CD4-positive, alpha-beta T cell treated with Interleukin-12 subunit alpha and Interleukin-12 subunit beta, for 1 hour (primary cell): ENCODE measurements at places on chromosomes 2 and 18.

- no peak for DNase-seq
These were observed 819 bp downstream of the GRHL1 start for GRCh38 chr2:9952286-9952737.

DNA sequence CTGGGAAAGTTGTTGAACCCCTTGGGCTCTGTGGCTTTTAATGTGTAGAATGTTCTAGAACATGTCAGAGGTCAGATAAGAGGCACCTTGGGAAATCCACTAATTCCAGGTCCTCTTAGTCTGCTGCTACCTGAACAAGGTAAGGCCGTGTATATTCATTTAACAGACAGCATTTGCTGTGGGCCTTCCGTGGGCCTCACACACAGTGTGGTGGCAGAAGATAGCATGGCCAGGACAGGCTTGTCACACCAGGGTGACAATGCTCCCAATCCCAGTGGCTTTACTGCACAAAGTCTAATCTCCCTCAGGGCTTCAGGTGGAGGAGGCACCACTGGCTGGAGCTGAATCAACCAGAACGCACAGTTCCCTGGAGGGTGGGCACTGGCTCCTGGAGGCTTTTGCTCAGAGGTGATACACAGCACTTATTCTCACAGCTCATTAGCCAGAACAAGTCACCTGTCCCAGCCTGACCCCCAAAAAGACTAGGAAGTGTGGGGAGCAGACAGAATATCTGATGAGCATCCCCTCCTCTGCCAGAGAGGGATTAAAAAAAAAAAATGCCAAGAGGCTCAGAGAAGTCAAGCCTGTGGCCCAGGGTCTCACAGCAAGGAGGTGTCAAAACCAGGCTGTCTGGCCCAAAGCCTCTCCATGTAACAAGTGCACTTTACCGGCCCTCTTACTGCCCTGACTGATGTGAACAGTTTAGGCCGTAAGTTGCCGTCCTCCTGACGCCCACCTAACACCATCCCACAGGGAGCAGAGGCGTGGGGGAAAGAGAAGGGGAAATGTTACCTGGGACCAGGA, 216.9 kb upstream of the RAB6C start:
- DNase-seq = no peak

- no peak for DNase-seq
These were observed 255.4 kb downstream of the NDUFA10 start for GRCh38 chr2:239769554-239770245.

DNA sequence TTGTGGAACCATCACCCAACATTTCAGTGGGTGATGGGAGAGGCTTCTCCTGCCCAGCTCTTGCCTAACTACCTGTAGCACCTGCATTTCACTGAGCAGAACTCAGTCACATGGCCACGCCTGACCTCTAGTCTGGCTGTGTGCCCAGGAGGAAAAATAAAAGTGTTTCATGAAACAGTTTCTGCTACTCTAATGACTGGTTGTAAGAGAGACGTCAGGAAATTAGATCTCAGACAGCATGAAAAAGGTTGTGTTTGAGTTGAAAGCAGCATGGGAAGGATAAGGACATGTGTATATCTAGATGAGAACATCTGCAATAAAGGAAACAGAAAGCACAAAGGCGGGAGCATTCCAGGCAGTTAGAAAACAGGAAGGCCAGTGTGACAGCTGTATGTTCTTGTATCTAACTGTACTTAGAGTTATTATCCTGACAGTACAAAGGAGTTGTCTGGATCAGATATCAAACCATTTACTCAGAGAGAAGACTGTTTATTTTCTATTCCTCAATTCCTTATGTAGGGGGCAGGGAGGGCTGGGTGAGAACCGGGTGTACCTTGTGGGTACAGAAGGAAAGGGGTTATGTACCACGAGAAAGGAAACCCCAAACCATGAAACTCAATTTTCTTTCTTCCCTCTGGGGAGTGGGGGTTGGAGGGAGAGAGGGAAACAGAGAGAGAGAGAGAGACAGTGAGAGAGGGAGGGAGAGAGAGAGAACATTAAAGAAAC, 307.4 kb upstream of the VWC2L start:
- DNase-seq = no peak

GRCh38 chr2:212777020-212777491, 238.5 kb upstream of the ERBB4 start:
- DNase-seq = peak; percentile 29

- DNase-seq = no peak
These were observed 89.4 kb downstream of the SCN3A start for GRCh38 chr2:165114346-165114939.

DNA sequence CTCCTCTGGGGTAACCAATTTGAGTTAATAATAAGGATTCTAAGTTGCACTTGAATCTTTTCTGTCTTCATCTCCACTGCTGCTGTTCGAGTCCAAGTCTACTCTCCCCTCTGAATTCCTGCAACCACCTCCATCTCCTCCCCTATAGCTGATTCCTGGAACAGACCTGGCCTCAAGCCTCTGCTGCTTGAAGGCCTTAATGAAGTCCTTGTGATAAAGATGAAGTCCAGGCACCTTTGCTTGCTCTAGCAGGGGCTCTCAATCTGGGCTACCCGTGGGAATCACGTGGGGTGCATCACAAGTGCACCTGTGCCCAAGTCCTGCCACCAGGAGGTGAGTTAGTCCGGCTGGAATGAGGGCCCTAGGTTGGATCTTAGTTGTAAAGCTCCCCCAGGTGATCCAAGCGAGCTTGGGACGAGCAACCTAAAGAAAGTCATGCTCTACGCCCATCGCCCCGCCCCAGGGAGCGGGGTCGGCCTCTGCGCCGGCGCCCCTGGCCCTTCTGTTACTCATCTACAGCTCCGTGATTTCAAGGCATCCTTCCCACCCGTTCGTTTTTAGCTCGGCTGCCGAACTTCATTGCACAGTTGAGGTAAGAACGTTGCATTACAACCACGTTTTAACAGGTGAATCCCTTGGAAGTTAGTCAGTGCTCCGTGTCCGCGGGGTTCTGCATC, 905 bp upstream of the IAH1 start:
- DNase-seq = peak; percentile 33

DNA sequence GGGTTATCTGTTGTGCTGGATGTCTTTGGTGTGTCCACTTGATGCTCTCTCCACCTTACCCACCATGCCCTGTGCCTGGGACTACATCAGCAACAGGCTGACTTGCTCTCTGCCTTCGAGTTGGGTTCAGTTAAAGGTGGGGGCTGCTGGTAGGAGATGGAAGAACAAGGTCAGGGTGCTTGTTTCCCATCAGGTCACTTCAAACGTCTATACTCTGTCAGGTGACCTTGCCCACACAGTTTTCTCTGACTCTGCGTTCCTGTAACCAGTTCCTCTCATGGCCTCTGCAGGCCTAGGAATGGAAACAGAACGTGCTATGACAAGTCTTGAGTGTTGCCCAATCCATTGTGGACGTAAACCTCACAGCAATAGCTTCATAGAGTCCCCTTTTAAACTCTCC, 38.4 kb upstream of the PAPOLG start:
- DNase-seq = no peak

GRCh38 chr2:32375228-32375892, 18.5 kb downstream of the BIRC6 start:
- DNase-seq = no peak

- DNase-seq = no peak
These were observed 1099.0 kb upstream of the LRRTM1 start for GRCh38 chr2:81403508-81403907.

GRCh38 chr2:109031476-109032228, 42.6 kb upstream of the EDAR start:
- peak; percentile 84 for DNase-seq

DNA sequence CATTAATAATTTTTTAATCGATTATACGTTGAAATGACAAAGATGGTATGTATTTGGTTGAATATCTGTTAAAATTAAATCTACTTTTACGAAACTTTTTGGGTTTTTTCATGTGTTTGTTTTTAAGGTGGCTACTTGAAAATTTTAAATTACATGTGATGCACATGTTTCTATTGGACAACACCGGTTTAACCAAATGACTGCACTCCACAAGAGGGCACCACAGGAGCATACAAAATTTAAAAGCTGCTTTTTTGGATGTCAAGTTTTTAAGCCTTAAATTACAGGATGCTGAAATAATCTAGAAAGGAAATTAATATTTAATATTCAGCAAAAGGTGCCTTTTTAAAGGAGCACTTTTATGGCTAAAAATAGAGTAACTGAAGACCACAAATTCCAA, 98.7 kb downstream of the ACVR1 start:
- DNase-seq = peak; percentile 50

GRCh38 chr2:47908682-47909081, 2.4 kb upstream of the FBXO11 start:
- DNase-seq = no peak

- no peak for DNase-seq
These were observed 47.2 kb downstream of the EML6 start for GRCh38 chr2:54770676-54771075.

DNA sequence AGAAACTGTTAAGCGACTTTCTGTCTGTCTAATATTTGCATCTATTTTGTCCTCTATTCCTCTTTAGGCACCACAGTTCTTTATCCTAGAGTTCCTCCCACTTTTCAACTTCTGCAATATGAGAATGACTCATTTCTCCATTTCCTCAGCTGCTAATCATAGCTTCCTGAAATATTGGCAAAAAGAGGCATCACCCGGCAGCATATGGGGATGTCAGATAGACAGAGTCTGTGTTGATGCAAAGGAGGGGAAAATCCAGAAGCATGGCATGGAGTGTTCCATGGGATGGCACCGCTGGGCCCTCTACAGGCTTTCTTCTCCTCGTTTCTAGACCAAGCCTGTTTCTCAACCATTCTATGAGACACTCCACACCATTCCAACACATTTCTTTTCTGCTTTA, 93.4 kb downstream of the DOCK10 start:
- no peak for DNase-seq

DNA sequence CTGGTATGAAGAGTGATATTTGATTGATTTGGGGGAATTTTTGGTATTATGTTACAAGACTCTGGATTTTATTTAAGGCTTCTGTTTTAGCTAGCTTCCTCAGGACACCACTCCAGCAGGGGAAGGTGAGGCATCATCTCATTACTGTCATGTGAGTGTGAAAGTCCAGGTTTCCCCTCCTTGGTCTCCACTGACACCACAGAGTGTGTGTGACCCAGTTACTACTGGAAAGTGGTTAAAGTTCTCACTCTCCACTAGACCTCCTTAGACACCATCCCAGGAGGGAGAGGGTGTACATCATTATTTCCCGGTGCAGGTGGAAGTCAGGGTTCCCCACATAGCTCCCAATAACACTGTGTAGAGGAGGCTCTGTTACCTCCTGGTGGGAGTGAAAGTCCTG, 35.8 kb upstream of the EPG5 start:
- no peak for DNase-seq

DNA sequence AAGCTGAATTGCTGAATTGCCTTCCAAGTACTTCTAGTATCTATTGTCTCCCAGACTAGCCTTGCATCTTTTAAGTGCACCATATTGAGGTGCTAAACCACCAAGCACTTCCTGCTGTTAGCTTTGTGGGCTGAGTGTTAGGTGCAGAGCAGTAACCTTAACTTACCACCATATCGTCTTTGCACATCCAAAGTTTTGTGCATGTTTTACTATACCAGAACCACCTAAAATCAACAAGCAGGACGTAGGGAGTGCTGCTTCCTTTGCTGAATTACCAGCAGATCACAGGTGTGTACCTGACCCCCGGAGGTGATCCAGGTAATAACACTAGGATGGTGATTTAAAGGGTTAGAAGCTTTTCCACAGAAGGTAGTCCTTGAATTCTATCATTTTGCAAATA, 359.9 kb upstream of the HNRNPA3 start:
- DNase-seq = peak; percentile 54

GRCh38 chr2:195037045-195037444, 620.0 kb upstream of the SLC39A10 start:
- no peak for DNase-seq

- no peak for DNase-seq
These were observed 3.2 kb upstream of the HOXD12 start for GRCh38 chr2:176096243-176096985.

DNA sequence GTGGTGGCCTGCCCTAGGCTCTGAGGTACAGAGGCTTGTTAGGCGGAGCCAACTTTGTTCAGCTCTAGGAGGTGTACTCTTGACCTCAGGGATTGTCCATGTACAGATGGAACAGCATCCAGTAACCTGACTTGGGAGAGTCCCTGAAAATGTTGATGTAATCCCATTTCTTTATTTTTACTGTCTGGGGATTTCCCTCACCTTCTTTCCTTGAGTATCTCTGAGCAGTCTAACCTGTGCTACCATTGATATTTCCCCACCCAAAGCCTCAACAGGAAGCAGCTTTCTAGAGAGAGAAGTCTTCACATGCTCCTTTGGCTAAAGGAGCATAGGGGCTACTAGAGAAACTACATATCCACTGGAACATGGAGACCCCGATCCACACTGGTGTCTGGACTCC, 10.4 kb downstream of the IL36A start:
- DNase-seq = no peak

GRCh38 chr2:177639262-177639914, 246.8 kb downstream of the AGPS start:
- no peak for DNase-seq

- DNase-seq = no peak
These were observed at the start of gene DYSF for GRCh38 chr2:71453404-71454220. DYSF (plus strand) TSS chr2:71453561.

GRCh38 chr18:5519448-5520298, 24.1 kb downstream of the EPB41L3 start:
- DNase-seq = no peak

GRCh38 chr2:46162329-46163097, 134.7 kb upstream of the EPAS1 start:
- no peak for DNase-seq

DNA sequence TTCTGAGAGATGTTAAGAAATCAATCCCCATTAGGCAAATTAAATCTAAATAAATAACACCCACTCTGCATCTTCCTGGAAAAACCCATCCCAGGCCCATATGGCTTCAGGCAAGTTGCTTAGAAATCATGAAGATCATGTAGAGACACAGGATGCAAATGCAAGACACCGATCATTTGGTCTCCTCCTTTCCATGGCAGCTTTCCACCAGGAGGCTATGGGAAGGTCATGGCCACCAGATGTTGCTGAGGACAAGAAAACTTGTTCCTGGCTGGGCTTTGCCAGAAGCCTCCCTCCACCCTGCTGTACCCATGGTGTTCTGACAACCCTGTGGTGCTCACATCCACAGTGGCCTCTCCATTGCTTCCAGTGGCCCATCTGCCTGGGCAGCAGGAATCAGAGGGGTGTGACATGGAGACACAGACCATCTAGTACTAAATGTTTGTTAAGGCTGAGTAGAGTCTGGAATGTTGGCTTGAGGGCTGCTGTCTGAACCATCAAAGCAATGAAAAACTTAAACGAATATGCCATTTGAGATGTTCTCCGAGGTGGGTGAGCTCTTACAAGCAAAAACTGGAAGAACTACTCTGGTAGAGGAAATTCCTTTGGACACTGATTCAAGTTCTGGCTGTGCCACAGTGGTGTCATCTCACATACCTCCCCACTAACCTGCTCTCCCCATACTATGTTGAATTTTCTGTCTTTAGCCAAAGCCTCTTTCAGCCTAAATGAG, 293.2 kb downstream of the TNS1 start:
- DNase-seq = no peak

- no peak for DNase-seq
These were observed 9.1 kb upstream of the COL3A1 start for GRCh38 chr2:188964976-188965546.

DNA sequence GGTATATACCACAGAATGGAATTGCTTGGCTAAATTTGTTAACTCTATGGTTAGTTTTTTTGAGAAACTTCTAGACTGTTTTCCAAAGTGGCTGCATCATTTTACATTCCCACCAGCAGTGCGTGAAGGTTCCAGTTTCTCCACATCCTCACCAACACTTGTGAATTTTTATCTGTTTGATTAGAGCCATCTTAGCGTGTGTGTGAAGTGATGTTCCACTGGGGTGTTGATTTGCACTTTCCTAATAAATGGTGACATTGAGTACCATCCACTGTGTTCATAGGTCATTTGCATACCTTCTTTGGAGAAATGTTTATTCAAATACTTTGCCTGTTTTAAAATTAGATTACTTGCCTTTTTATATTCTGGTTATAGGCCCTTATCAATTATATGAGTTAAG, 37.5 kb upstream of the HS6ST1 start:
- no peak for DNase-seq
